ENCODE measurements at places on chromosomes 3 and 15.

DNA sequence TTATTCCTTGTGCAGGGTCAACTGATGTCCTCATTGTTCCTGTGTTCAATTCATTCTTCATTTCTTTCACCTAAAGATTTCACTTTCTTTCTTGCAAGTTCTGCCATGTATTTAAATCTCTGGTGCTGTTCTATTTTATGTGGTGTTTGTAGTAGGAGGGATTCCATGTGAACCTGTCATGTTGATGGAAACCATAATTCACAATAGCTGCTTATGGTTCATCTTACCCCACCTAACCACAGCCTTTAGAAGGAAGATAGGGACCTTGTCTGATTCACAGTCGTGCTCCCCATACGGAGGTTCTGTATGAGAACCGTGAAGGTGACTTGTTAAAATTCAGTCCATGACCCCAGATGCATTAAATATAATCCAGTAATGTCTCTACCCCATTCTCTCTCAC lies 21.9 kb downstream of the SLCO2A1 start:
- DNase-seq: no peak

DNA sequence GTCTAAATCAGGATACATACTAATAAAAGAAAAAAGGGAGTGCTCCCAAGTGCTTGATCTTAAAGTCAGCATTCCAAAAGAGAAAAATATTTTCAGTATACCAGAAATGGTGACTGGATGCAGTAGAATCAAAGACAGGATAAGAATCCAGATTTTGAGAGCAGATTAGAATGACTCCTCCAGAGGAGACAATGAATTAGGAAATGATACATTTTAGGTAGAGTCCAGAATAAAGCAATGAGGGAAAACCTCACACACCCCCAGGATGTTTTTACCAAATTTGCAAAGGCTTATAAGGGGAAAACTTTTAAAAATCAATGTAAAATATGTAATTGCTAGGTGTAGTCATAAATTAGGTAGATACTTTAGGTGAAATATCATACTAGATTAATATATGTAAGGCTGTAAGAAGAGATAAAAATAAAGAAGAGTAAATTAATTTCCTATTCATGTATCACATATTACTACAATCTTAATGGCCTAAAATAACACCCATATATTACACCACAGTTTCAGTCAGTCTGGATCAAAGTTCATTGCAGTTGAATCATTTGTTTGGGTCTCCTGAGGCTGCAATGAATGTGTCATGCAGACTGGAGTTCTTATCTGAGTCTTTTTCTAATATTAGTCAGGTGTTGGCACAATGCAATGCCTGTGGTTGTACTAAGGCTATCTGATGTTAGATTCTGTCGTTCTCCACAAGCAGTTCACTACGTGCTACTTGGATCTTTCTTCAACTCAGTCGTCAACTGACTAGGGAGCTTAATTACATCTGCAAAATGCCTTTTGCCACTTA lies 547.8 kb upstream of the EPHA6 start:
- DNase-seq: no peak

GRCh38 chr15:89326316-89326715 lies 8.3 kb downstream of the POLG start:
- no peak for DNase-seq

GRCh38 chr15:27491666-27492621 lies 521.0 kb downstream of the GABRG3 start:
- no peak for DNase-seq

- no peak for DNase-seq
Measured at GRCh38 chr15:87728998-87729397, 527.5 kb downstream of the NTRK3 start.

- DNase-seq: no peak
Measured at GRCh38 chr3:108008931-108009639, 81.7 kb downstream of the CD47 start.

GRCh38 chr3:140931801-140932200 lies 9.8 kb upstream of the SLC25A36 start:
- DNase-seq: no peak

- no peak for DNase-seq
Measured at GRCh38 chr3:140394488-140395133, 283.3 kb upstream of the TRIM42 start.

GRCh38 chr3:183192650-183193300 lies 30.2 kb upstream of the LAMP3 start:
- no peak for DNase-seq

GRCh38 chr15:46723308-46723707 lies 994.0 kb upstream of the SEMA6D start:
- no peak for DNase-seq

DNA sequence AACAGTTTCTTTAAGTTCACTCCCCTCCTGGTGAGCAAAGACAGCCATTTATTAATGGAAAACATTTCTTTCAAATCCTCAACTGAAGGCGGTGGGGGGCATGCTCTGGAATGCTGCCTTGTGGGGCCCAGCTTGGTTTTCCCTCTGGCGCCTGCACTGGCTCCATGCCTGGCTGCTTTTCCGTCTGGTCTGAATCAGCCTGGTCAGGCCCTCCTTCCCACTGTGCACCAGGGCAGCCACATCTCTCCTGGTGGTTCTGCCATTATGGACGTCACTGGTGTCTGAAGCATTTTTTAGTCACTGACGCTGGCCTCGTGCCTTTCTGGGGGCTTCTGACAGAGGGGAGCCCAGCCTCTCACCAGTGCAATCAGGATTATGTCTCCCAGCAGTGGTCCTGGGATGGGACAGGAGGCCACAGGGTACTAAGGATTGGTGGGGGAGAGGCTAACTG lies 57.6 kb upstream of the APEH start:
- no peak for DNase-seq

- DNase-seq: no peak
Measured at GRCh38 chr15:23384371-23384770, 29.8 kb downstream of the GOLGA8S start.

DNA sequence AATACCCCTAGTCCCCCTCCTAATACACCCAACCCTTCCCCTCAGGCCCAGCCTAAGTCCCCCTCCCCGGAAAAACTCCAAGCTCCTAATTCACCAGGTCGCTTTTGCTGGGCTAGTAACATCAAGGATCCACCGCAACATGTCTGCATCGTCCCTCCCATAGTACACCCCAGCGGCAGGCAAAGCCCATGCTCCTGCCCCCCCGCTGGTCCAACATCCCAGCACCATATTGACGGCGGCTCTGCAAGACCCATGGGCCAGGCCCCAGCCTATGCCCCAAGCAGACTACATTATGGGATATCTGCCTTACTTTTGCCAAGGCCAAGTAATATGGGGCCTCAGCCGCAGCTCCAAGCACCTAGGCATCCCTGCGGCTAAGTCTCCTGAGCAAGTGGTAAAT lies 33.5 kb downstream of the ZNF589 start:
- DNase-seq: no peak

DNA sequence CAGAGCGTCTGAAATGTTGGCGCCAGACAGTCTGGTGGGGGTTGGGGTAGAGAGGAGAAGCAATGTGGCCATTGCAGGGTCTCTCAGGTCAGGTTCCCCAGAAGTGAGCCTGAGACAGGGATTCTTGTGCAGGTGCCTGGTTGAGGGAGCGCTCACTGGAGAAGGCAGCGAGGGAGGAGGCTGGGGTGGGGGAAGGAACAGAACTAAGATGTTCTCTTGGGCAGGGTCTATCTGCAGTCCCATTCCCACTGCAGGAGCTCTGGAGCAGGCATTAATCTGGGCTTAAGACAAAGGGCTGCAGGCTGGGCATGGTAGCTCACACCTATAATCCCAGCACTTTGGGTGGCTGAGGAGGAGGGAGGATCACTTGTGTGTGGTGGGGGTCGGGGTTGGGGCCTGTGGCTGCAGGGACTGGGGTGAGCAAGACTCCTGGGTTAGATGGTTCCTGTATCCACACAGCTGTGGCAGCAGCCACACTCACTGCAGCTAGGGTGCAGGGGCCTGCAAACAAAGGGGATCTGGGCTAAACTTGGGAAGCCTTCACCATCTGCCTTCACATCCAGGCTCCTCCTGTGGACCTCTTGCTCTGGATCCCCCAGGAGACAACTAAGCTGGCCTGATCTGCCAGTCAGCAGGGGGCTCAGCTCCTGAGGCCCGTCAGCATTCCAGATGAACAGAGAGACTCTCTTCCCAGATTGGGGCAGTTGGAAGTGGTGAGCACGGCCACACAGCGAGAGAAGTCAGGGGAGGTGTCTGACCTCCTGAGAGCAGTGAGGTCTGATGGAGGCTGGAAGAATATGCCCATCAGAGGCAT lies 172.5 kb downstream of the ABHD5 start:
- DNase-seq: no peak

GRCh38 chr3:122795674-122796195 lies 866 bp downstream of the SLC49A4 start:
- no peak for DNase-seq

DNA sequence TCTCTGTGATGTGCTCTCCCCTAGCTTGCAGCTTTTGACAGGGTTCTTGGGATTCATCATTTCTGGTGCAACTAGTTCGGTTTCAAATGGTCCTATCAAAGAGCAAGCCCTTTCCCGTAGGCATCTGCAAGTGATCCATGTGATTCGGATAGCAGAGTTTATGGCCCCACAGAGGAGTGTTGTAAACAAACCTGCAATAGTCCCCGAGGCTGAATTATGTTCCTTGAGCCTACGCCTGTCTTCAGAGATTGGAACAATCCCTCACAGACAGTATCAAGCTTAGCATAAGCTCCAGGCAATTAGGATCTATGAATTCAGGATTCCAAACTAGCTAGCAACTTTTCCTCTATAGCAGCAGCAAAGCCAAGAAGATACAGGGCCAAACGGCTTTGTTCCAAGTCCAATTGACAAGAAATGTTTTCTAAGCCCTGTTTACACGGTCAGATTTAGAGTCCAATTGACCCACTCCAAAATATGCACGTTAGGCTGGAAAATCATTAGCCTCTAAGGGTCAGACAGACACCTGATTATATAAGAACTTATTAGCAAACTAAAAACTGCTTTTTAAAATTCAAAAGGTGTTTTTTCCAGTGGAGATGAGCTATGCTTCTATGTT lies 24.8 kb downstream of the LNP1 start:
- no peak for DNase-seq

Data from stimulated activated CD8-positive, alpha-beta memory T cell treated with anti-CD3 and anti-CD28 coated beads, Interleukin-4, amount 100 ng/mL, for 48 hours (primary cell).